Left renal pelvis (tissue), 4 donors: ENCODE measurements at places on chromosomes 4 and X.

DNA sequence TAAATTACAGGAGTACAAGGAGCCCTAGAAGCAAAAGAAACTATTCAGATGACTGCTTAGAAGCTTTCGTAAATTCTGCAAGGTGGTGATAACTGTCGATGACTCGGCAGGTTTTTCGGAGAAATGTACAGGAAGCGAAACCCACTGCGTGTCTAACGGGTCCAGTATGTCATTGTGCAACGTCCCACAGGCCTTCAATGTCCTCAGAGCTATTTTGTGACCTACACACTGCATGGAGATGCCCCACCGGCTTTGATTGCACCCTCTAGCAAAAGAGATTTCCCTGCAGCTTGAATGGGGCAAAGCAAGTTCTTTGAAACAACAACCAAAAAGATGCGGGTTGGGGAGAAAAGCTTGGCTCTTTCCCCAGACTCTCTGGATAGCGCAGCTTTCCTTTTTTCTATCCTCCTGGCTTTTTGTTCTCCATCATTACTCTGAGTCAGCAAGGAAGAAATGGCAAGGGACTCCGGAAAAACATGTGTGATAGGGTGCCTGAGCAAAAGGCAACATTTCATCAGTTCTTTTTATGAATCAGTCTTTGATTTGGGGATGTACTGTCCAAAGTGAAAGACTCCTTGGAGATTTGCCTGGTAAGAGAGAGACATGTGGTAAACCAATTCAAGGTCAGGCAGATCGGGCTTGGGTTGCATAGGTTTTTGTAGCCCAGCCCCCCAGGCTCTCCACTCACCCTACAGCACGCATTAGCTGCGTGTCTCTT is 112.0 kb upstream of the TBL1X start:
- DNase-seq, result no peak

DNA sequence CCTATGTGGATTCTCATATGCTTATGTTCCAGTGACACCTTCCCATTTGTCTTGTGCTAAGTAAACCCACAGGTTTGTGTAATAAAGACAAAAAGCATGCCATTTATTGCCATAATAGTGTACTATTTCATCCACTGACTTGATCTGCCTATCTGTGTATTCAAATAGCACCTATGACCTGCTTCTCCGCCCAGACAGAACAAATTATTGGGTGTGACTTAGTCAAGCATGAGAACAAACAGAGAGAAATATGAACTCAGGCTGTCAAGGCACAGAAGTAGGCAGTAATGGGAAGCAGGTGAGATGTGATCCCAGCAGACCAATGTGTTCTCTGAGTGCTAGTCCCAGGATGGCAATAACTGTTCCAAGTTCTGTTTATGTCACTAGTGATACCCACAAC is 25.4 kb downstream of the ELOVL6 start:
- no peak for DNase-seq

GRCh38 chr4:159282944-159283343 is 180.1 kb downstream of the RAPGEF2 start:
- no peak for DNase-seq

- no peak for DNase-seq
These were observed 174.5 kb downstream of the GPC3 start for GRCh38 chrX:133810925-133811324.

DNA sequence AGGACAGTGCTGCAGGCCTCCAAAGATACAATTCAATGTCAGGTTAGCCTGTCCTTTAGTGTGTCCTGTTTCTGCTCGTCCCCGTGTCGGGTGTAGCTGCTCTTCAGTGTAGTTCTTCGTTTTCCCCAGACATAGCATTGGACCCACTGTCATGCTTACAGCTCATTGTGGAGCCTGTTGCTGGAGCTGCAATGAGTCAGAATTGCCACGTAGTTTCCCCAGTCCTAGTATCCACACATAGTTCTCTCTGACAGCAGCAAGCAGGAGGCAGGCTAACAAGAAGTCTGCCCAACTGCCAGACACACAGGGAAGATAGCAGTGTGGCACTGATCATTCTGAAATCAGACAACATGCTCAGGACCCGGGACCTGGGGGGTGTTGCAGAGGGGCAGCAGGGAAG is 49.2 kb downstream of the MOSPD2 start:
- DNase-seq, result no peak

GRCh38 chrX:21944136-21944615 is 3.7 kb downstream of the SMS start:
- no peak for DNase-seq

- no peak for DNase-seq
These were observed 32.9 kb downstream of the CHM start for GRCh38 chrX:86014421-86014820.

DNA sequence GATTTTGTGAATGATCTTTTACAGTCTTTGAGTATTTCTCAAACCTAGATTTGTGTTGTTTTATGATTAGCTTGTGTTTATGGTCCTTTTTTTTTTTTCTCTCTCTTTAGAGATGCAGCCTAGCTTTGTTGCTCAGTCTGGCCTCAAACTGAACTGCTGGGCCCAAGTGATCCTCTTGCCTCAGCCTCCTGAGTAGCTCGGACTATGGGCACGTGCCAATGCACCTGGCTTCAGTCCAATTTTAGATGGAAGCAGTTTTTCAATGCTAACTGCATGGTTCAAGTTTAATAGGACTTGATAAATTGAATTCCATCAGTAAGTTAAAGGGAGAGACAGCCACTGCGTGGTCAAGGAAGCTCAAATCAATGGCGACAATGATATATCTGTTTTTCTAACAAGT is 3.8 kb upstream of the FGG start:
- DNase-seq, result no peak

- DNase-seq, result no peak
These were observed 508.0 kb upstream of the CXorf51A start for GRCh38 chrX:147322496-147322895.

DNA sequence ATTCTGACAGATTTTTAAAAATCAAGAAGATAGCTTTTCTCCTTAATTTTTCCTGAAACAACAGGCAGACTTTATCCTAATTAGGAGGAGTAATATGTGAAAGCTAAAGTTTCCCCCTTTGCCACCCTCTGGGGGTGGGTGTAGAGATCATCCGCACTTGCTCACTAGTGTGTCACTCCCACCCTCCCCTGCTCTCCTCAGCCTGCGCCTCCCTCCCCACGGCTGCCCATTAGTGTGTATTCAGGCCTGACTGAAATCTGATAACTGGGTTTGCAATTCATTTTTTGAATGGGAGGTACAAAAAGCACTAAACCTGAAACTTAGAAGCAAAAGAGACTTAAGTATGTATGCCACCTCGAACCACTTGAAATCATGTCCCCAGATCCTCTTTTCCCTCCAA is 110.4 kb upstream of the TRIM2 start:
- DNase-seq, result no peak

GRCh38 chr4:23875317-23875716 is 14.5 kb downstream of the PPARGC1A start:
- no peak for DNase-seq

GRCh38 chr4:185870366-185870765 is 58.4 kb upstream of the SORBS2 start:
- no peak for DNase-seq

DNA sequence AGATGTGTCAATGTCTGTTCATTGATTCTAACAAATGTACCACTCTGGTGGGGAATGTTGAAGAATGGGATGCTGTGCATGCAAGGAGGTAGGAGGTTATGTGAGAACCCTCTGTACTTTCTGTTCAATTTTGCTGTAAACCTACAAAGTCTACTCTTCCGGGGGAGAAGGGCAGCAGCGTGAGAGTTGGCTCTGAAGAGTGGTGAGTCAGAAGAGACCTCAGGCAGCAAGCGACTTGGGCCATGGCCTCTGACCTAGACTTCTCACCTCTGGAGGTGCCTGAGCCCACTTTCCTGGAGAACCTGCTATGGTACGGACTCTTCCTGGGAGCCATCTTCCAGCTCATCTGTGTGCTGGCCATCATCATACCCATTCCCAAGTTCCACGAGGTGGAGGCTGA is 26.7 kb downstream of the MANBA start:
- no peak for DNase-seq

GRCh38 chrX:136694431-136695087 is 46.6 kb downstream of the CD40LG start:
- DNase-seq, result peak; percentile 24

GRCh38 chr4:156194896-156195295 is 241.2 kb upstream of the CTSO start:
- no peak for DNase-seq

- no peak for DNase-seq
These were observed 201.0 kb downstream of the SPRY1 start for GRCh38 chr4:123597586-123597985.

- no peak for DNase-seq
These were observed 33.7 kb downstream of the ATP2B3 start for GRCh38 chrX:153551135-153551534.

- no peak for DNase-seq
These were observed 26.8 kb downstream of the PDGFRA start for GRCh38 chr4:54255881-54256280.

DNA sequence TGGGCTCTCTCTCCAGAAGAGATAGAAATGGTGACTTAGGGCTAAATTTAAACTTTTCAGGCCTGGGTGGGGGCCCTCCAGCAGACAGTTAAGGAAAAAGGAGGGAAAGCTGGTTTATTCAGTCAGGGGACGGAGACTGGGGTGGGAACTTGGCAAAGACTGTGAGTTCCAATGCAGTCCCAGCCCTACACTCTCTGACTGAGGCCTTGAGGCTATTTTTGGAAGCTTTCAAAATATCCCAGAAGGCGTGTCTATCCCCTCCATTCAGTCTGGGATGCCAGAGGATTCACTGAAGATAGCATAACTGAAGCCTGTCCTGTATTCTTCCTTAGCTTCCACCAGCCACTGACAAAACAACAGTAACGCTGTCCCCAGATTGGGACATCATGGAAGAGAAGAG is 32.1 kb upstream of the MSN start:
- no peak for DNase-seq

DNA sequence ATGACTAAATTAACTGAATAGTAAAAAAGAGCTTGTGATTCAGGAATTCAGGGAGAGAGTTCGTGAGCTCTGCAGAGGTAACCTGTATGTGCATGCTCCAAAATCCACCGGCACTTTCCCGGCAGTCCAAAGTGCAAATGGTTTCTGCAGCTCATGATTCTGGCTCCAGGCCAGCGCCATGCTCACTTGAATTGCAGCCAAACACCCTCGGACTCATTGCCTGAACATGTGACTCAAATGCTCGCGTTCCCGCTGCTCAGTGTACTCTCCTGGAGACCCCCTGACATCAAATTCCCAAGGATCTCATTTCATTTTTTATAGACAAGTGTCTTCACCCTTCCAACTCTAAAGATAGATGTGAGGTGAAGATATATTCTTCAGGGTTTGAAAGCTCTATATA is 44.1 kb upstream of the SH3RF1 start:
- DNase-seq, result peak; percentile 41

- DNase-seq, result peak; percentile 49
These were observed 490.6 kb downstream of the IL15 start for GRCh38 chr4:142126890-142127497.

DNA sequence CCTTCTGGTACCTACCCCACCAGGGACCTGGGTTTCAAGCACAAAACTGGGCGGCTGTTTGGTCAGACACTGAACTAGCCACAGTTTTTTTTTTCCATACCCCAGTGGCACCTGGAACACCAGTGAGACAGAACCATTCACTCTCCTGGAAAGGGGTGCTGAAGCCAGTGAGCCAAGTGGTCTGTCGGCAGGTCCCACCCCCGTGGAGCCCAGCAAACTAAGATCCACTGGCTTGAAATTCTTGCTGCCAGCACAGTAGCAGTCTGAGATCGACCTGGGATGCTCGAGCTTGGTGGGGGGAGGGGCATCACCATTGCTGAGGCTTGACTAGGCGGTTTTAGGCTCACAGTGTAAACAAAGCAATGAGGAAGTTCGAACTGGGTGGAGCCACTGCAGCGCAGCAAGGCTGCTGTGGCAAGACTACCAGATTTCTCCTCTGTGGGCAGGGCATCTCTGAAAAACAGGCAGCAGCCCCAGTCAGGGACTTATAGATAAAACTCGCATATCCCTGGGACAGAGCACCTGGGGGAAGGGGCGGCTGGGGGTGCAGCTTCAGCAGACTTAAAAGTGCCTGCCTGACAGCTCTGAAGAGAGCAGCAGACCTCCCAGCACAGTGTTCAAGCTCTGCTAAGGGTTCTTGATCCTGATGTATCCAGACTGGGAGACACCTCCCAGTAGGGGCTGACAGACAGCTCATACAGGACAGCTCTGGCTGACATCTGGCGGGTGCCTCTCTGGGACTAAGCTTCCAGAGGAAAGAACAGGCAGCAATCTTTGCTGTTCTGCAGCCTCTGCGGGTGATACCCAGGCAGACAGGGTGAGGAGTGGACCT is 223.0 kb downstream of the COX18 start:
- no peak for DNase-seq

DNA sequence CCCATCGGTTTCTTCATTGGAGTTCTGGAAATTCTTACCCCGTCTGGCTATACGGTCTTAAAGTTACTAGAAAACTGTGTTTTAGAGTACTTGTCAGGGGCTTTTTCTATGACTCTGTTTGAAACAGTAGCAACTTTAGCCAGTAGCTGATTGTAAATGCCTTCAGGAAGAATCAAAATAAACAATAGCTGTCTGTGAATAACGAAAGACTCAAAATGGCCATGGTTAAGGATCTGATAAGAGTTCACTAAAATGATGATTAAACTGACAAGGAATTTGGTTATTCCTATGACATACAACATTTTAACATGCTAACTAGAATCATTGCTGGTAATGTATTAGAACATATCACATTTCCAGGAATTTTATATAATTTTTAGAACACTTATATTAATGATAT is 191.0 kb downstream of the EVC2 start:
- DNase-seq, result no peak

DNA sequence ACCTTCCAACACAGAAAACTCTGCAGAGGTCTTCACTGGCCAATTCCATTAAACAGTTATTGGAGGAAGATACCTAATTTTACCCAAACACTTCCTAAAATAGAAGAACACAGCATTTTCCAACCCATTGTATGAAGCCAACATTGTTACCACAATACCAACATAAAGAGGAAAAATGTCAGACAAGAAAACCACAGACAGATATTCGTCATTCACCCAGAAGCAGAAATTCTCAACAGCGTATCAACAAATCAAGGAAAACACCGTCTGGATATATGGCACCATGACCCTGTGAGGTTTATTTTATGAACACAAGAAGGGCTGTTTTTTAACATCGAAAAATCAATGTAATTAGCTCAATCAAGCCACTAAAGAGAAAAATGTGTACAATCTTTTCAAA is 255.6 kb downstream of the ASMT start:
- DNase-seq, result no peak

DNA sequence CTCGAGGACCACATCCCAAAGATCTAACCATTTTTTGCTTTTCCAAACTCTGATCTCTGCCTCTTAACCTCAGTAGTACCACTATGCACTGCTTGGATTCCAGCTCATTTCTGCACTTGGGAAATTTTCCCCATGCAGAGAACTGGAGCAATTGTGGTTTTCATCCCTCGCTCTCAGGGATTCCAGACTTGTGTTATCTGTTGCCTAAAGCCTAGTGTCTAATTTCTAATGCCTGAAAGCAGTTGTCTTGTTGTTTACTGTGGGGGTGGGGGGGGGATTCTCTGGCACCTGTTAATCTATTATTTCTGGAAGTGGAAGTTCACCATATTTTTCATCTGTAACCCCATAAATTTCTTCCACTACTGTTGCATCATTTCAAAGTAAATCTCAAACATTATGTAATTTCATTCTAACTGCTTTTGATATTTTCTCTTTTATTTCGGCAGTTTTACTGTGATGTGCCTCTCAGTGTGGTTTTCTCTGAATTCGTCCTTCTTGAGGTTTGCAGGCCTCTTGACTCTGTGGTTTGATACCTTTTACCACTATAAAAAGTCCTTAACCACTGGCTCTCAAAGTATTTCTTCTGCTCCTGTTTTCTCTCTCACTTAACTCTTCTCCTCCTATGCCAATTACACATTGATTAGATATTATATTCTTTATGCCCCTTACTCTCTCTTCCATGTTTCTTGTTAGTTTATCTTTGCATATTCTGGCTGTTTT is 205.6 kb upstream of the EOLA2 start:
- DNase-seq, result no peak
